ENCODE measurements at places on chromosomes 5 and 9.

DNA sequence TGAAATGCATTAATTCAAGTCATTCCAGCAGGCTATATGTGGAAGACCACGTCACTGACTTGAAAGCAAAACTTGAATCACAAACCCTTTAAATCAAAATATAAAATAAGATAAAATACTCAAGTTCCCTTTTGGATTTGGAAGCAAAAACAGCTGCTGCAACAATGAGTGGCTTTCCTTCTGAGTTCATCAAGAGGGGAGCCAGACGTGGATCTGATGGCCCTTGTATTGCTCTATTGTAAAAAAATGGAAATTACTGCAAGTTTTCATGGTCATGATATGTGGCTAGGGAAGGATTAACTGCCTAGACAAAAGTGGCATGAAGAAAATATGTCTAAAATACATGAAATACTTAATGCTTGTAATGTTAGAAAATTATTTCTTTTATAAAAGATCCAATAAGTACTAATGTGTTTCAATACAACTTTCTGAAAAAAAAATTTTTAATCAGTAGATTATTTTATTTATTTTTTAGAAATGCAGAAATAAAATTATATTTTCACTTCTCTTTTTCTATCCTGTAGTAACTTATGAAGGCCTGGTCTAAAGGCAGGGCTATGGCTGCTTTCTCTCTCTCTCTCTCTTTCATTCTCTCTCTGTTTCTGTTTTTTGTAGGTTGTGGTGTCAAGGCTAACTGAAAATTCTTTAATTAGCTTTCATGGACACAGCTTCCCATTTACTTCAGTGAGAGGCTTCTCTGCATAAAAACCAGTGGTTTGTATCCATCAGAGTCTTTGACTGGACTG is 24.0 kb downstream of the LIX1 start:
- no peak for DNase-seq

DNA sequence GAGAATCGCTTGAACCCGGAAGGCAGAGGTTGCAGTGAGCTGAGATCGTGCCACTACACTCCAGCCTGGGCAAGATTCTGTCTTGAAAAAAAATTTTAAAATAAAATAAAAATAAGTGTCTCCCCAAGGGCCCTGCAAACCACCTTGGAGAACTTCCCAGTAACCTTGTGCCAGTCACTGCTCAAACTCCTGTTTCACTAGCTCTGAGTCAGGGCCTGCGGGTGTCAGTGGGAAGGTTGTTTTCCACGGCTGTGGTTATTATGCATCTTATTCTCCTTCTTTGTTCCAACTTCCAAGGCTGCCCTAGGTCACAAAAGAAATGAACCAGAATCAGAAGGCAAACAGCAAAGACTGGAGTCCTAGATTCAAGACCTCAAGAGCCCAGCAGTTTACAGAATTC is 246.7 kb downstream of the ADAMTSL1 start:
- no peak for DNase-seq

DNA sequence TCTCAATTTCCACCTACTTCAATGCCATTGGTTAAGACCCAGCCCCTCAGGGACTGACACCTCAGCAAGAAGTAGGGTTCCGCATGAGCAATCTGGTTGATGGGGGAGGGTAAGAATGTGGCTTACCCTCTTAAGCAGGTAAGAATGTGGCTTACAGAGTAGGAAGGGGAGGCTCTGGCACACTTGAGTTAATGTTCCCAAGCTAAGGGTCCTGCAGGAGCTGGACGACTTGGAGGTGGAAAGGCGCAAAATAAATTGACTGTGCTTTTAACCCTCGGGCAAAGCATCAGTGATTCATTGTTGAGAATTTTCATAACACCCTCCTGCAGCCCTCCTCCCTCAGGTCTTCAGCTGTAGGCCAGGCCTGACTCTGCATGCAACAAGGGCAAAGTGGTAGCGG is 24.9 kb upstream of the ADRA1B start:
- DNase-seq: no peak

DNA sequence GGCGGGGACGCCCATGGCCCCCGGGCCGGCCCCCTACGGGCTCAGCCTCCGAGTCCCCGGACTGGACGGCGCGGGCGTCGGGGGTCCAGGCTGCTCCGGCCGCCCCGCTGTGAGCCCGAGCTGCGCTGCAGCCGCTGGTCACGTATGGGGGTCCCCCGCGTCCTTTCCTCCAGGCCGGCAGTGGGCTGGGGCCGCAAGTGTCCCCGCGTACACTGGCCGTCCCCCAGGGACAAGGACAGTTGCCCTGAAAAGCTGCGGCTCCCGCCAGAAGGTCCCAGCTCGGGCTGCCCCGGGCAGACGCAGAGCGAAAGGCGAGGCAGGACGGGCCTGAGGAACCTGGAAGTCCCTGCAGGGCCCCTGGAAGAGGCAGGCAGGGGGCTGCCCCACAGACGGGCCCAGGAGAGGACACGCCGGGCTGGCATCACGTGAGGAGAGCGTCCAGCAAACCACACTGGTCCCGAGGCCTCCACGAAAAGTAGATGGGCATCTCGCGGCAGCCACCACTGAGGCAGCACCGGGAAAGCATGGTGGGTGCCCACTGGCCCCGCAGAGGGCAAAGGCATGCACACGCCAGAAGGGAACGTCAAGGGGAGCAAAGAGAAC is 3.3 kb upstream of the NKD2 start:
- no peak for DNase-seq

DNA sequence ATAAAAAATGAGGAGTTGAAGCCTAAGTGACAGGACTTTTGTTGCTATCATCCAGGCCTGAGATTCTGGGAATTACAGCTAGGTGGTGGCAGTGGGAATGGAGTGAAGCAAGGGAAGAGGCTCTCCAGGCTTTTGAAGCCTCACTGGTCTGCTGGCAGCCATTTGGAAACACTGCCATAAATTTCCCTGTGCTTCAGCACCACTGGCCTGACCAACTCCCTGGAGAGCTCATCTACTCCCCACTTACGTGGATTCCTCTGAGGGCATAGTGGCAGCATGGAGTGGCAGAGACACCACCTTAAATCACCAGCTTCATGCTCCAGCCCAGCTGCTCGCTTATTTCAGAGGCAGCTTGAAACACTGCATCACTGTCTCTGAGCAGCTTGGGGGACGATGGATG is 518.2 kb downstream of the TLR4 start:
- no peak for DNase-seq

DNA sequence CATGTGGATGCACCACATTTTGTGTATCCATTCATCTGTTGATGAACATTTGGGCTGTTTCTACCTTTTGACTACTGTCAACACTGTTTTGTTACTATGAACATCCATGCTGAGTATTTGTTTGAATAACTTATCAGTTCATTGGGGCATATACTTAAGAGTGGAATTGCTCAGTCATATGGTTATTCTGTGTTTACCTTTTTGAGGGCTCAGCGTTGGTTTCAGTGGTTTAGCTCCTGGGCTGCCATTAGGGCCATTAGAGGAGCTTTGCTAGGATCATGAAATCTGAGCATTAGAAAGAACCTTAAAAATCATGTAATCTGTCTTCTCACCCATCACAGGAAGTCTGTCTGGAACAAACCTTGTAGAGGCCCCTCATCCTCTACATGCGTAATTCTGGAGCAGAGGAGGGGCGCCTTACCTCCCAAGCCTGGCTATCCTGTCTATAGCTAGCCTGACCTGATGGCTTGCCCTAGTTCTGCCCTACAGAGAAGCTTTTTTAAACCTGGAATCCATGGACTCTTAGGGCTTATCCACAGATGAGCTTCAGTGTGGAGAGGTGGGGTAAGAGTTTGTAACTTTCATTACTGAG is 92.9 kb downstream of the PDZD2 start:
- no peak for DNase-seq

DNA sequence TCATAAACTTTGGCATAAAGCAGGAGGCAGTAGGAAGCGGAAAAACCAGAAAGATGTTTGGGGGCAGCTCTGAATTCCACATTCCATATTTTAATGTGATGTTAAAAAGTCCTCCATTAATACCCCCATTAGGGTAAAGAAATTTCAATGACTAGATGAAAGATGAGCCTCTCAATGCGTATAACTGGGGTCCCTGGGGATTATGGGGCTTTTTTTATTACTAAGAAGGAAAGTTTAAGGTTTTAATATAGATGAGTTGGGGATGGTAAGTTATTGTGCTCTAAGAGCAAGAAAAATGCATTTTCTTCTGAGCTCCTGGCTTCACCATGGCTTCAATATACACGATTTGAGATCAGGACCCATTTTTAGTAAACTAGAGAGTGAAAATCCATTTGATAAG is 321.9 kb downstream of the CDK5RAP2 start:
- DNase-seq: no peak

DNA sequence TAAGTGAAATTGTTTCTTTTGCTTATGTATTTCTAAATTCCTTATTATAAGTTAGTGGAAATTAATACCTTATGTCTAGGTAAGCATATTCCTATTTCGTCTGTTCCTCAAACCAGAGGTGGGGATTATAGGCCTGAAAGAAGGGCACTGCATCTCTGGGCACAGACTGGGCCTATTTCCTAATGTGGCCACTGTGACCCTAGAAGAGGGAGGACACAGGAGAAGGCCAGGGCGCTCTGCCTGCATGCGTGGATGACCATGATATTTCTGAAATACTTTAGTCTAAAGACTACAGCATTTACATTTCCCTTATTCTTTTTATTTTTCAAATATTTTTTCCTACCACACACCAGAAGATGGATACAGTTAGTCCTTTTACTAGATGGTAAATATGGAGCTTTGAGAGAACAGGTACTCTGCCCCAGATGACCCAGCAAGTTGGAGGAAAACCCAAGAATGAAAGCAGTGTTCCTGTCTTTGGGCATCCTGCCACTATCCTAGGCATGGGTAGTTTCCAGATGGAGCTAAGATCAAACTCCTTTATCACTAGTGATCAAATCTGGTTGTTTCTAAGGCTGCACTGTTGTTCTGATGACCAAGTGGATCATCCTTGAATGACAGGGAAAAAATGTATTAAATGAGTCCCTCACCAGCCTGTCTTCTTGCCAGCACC is 27.8 kb downstream of the RUSC2 start:
- no peak for DNase-seq

GRCh38 chr9:132193227-132194124 is 31.6 kb downstream of the NTNG2 start:
- no peak for DNase-seq

- no peak for DNase-seq
Measured at GRCh38 chr5:124395926-124396325, 350.5 kb downstream of the ZNF608 start.

GRCh38 chr9:135251996-135252760 is 164.7 kb downstream of the OLFM1 start:
- no peak for DNase-seq

DNA sequence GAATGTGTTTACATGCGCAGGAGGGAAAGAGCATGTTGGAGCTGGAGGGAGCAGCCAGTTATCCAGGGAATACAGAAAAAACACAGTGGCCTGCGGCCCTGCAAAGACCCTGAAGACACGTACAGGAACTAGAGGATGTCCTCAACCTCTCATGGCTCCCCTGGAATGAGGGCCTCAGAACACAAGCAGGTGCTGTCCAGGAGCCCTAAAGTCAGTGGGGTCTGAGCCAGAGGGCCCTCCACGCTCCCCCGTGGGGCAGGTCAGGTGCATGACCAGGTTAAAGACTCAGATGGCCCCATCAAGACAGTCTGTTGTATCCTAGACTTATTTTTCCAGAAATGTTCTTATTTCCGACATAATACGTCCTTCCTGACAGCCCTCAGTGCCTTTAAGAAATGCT is 106.9 kb downstream of the ROR2 start:
- DNase-seq: no peak

- no peak for DNase-seq
Measured at GRCh38 chr5:166709691-166710090, 1581.8 kb upstream of the WWC1 start.
